ENCODE measurements at places on chromosomes 4 and X.
A peak's percentile ranks its signal among the peaks of the same experiment; 100 is the strongest.

GRCh38 chr4:9924750-9925149 is 96.5 kb downstream of the SLC2A9 start:
- no peak for DNase-seq

- DNase-seq = peak; percentile 0
Measured at GRCh38 chrX:67619253-67619652, 75.4 kb downstream of the AR start.

DNA sequence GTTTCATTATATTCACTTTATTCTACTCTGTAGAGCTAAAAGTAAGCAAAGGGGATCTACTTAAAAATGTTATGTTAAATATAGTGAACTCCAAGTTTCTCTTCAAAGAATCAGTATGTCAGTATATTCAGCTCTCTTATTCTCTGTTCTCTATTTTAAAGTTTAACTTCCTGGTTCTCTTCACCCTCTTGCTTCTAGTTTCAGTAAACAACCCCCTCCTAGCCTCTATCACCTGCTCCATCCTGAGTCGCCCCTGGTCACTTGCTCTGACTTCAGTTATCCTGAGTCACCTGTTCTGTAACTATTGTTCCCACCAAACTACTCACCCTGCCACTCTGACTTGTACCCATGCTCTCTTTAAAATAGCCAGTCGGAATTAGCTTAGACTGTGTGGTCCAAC is 180.9 kb upstream of the AADAT start:
- no peak for DNase-seq

GRCh38 chr4:25915353-25915705 is 1.3 kb downstream of the SMIM20 start:
- DNase-seq = no peak

- no peak for DNase-seq
Measured at GRCh38 chr4:147160908-147161513, 215.3 kb upstream of the TTC29 start.

DNA sequence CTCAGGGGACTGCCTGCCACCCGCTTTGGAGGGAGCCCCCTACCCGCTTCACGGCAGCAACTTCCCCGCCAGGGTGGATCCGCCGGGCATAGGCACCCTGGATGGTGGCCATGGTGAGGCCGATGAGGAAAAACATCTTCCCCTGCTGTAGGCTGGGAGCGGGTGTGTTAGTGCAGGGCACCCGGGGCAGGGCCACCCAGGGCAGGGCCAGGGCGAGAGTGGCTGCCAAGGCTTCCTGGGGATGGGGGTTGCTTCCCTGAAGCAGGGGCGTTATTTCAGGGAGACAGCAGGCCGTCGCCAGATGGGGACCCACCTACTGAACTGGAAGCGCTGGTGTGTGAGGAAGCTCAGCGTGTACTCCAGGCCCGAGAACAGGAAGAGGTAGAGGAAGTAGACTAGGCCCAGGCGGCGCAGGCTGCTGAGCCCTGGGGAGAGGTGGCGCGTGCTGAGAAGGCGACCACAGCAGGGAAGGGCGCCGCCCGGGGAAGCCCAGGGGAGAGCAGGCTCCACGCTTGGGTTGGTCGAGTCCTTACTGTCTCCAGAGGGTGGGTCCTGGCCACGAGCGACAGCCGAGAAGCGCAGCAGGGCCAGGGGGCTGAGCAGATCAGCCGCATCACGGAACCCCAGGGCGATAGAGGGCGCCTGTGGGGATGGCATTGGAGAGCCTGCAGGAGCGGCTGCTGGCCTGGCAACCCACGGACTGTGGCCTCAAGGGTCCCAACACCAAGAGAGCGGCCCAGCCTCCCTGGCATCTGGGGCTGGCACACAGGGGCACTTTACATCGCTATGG is 31.5 kb downstream of the NOP14 start:
- no peak for DNase-seq

GRCh38 chr4:648579-649292 is 23.4 kb downstream of the PDE6B start:
- no peak for DNase-seq

- DNase-seq = peak; percentile 19
Measured at GRCh38 chrX:56726605-56727004, 2.4 kb upstream of the NBDY start.

- DNase-seq = no peak
Measured at GRCh38 chr4:174996079-174996478, 77.9 kb downstream of the ADAM29 start.

DNA sequence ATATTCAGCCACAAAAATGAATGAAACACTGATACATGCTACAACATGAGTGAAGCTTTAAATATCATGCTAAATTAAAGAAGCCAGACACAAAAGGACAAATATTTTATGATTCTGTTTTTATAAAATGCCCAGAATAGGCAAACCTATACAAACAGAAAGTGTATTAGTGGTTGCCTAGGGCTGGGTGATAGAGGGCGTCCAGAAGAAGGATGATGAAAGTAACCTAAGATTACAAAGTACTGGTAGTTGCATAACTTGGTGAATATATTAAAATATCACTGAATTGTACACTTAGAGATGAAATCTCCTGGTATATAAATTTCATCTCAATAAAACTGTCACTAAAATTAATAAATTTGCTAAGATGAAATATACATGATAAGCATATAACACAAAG is 67.5 kb downstream of the FBXW7 start:
- no peak for DNase-seq

DNA sequence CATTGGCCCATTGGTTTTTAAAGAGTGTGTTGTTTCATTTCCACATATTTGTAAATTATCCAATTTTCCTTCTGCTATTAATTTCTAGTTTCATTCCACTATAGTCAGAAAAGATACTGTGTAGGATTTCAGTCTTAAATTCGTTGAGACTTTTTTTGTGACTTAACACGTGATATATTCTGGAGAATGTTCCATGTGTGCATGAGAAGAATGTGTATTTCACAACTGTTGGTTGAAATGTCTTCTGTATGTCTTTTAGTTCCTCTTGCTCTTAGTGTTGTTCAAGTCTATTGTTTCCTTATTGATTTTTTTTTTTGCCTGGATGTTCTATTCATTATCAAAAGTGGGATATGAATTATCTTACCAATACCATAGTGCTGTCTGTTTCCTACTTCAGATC is 606.9 kb downstream of the RPA4 start:
- no peak for DNase-seq

DNA sequence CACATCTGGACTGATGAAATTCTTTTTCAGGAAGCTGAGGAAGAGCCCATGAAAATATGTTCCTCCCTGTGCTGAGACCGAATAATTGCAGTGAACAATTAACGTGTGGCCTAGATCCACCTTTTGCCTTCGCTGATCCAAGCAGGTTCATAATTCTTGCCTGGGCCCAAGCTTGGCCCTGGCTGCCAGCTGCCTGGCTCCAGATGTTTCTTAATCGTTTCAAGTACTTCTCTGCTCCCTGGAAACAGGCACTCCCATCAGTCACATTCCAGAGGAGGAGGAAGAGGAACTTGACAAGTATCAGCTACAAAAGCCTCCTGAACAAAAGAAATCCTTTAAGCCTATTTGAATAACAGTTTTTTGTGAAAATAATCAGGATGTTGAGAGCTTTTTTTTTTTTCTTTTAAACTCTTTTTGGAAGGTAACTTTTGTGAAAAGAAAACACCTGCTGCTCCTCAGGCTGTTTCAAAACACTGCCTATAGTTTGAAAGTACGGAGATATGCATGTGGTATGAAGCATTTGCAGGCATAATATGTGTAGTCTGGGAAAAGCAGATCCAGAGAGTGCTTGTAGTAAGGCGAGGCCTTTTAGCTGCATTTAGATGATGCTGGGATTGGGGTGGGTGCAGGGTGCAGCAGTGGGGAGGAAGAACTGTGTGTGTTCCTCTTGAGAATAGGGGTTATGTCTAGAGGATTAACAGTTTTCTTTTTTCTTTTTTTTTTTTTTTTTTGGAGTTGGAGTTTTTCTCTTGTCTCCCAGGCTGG is 154.4 kb downstream of the PTTG2 start:
- no peak for DNase-seq

GRCh38 chr4:84167564-84167963 is 331.5 kb downstream of the NKX6-1 start:
- DNase-seq = no peak

- DNase-seq = no peak
Measured at GRCh38 chr4:24244663-24245490, 339.5 kb downstream of the DHX15 start.

DNA sequence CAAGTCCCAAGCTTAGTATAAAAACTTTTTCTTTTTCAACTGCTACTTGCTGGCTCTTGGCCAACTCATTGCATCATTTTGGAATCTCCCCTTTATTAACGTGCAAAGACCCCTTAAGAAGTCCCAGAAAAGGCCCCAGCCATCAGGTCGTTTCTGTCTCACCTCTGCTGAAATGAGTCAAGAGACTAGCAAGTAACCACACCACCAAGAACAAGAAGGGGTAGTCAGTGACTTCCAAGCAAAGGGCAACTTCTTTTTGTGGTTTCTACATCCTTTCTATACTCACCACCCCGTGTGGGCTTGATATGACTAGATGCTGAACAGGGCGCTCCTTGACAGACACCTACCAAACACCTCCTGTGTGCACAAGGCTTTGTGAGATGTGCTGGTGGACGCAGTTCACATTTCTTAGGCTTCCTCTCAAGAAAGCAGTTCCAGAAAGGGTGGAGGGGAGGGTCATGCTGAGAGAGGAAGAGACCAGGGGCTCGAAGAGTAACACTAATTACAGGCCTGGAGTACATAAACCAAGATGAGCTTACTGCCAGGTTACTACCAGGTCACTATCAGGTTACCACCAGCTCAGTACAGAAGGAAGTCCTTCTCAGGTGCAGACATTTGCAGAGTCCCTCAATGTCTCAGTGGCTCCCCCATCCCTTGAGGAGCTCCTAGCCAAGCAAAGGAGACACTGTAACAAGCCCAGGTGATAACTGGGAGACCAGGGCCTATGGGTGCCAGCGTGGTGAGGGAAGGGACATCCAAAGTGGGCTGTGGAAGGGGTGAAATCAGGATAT is 19.3 kb downstream of the JAKMIP1 start:
- DNase-seq = no peak

DNA sequence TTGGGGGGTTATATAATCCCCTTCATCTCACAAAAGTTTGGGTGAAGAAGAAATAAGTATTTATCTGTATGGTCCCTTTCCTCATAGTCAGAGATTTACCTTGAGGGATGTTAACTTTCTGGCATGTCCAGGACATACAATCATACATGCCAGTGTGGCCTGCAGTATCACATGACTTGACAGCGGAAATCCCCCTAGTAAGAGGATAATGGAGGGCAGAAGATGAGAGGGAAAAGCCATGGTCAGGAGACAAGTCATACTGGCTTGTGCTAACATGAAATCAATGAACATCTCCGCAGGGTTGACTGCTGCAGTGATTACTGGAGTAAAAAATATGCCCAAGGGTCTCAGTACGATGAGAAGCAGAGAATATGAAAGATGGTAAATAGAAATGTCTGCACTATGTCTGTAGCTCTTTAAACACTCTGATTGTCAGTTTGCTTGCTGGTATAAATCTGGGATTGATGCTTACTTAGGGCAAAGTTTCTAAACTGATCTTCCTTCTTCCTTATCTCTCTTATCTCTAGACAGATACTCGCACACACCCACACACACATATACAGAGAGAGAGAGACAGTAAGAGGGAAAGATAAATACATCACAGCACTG is 1385.6 kb upstream of the ADGRL3 start:
- no peak for DNase-seq

- no peak for DNase-seq
Measured at GRCh38 chr4:40040908-40041307, 15.7 kb upstream of the N4BP2 start.

GRCh38 chrX:14300376-14300775 is 229.0 kb upstream of the GLRA2 start:
- no peak for DNase-seq

GRCh38 chr4:26815199-26815598 is 45.4 kb upstream of the STIM2 start:
- DNase-seq = no peak

GRCh38 chrX:31126205-31126604 is 54.4 kb upstream of the FTHL17 start:
- DNase-seq = no peak

DNA sequence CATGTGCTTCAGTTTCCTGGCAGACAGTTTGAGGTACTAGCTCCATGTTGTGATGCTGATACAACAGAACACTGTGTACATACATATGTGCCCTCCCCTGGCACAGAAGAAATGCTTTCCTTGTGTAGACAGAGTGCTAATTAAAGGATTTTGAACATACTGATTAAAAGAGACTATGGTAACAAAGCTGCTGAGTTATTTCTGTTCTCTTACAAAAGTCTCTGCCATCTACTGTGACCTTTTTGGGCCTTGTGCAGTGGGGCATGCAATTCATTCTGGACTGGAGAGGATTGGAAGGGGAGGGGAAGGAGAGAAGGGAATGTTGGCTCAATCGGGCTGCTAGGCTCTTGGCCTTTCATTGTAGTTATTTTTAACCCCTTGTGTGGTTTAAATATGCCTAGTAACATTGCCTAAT is 6.0 kb downstream of the PDLIM5 start:
- DNase-seq = no peak

GRCh38 chr4:151646322-151646721 is 114.5 kb downstream of the GATB start:
- no peak for DNase-seq

GRCh38 chr4:121062521-121062920 is 9.8 kb downstream of the NDNF start:
- DNase-seq = no peak

GRCh38 chr4:13856387-13856786 is 228.9 kb upstream of the BOD1L1 start:
- DNase-seq = no peak

GRCh38 chr4:101299899-101300540 is 47.3 kb downstream of the PPP3CA start:
- DNase-seq = no peak

GRCh38 chrX:120664081-120664480 is 34.2 kb upstream of the C1GALT1C1 start:
- no peak for DNase-seq
